Inflammatory macrophage treated with lipopolysaccharide for 4 hours (primary cell): ENCODE measurements at places on chromosomes 7 and 10.

DNA sequence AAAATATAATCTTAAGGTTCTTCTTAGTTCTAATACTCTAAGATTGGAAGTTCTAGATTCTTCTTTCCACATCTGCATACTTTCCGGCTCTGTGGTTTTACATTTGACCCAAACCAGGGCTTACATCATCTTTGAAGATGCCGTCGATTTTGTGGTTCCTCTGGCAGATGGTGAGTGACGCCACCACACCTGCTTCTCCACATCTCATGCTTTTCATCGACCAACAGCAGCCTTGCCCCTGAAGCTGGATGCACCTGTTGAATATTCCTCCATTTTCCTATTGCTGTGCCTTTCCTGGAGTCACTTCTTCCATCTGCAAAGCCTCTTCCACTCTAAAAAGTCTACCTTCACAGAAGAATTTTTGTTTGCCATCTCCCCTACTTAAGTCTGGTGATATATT, 121.3 kb downstream of the PRKCQ start:
- no peak for DNase-seq

DNA sequence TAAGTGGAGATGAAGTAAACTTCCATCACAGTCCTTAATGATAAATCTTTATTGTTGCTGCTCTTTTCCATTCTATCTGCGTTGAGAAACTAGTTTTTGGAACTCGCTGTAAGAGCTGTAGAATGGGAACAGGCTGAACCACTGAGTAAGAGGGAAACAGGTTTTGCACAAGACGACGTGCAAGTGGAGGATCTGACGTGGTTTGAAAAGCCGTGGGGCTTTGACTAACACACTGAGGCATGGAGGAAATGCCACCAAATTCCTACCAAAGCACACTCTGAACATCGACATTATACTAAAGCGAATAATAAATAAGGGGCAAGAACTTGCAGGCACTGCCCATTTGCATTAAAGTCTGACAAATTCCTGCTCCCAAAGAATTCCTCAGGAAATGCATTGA, 160.6 kb downstream of the KLF6 start:
- no peak for DNase-seq

DNA sequence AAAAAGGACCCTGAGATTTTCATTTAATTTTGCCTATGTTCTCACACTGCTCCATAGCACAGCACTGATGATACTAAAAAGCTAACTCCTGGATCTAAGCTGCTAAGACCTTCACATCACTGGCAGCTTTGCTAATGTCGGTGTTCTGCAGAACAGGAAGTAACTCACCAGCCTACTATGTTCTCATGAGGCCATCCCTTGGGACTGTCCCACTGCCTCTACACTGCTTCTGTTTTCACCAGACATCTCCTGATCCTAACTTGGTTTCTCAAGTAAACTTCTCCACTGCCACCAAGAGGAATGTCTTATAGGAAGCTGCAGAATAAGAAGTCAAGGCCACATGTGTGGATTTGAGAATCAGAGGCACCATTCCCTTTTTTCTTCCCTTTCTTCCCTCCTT, 15.1 kb downstream of the HTR7 start:
- DNase-seq = peak; percentile 46

DNA sequence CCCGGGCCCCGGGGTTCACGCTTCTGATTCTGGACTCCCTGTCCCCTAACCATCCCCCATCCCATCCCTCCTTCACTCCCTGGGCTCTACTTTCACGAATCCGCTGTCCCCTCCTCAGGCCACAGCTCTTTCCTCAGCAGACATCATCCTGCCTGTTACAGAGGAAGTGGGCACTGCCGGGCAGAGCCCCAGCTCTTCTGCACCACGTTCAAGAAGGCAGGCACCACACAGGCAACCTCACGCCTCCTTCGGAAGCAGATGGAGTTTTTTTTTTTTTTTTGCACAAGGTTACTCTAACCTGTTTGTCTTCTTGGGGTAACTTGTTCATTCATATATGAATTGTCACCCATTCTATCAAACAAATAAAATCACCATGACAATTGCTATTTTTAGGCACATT, 17.9 kb upstream of the ZNF32 start:
- DNase-seq = no peak

DNA sequence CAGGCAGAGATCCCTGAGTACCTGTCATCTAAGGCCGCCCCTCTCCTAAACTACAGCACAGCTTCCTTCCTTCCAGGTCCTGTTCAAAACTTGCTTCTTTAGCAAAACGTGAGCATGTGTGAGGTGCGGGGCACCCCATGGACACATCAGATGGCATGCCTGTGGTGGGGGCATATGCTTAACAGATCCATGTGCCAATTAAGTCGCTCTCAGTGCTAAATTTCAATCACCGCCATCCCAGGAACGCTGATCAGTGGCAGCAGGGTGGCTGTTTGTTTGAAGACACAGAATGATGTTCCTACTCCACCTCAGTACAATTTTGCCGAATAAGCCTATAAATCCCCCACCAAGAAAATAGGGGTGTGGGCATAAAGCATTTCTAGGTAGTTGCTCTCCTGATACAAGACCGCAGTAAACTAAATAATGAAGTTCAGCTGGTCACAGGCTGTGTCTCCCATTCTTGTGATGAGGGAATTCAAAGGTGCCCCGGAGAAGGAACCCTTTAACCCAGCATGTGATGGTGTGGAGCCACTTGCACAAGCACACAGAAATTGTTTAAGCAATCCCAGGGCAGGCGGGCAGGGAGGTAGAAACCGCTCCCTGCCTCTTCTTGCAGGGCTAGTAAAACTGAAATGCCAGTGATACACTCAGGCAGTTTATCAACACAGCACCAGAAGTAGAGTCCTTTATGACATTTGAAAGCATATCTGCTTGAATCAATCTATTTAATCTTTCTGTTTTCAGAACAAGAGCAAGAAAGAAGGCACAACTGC, 205.7 kb downstream of the SORCS1 start:
- DNase-seq = peak; percentile 83

DNA sequence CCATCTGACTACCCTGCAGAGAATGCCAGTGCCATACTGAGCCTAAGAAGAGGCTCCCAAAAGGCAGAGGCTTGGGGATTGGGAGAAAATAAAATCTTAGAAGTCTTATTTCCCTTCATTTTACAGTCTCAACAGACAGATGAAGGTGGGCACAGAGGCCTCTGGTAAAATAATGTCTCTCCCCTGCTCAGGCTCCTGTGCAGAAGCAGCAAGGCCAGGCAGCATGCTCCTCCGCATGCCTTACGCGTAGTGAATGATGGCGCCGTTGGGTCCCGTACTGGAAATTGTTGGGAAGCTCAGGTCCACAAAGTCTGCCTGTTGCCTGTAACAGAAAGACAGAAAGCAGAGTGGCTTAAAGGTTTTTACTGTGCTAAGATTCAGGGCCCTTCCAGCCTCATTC, 45.8 kb downstream of the XPNPEP1 start:
- no peak for DNase-seq

- no peak for DNase-seq
These were observed 18.4 kb downstream of the GFRA1 start for GRCh38 chr10:116254422-116255155.

GRCh38 chr10:111923032-111923431, 260.5 kb downstream of the GPAM start:
- DNase-seq = no peak

- DNase-seq = no peak
These were observed 4.4 kb upstream of the MYL7 start for GRCh38 chr7:44145479-44145968.

DNA sequence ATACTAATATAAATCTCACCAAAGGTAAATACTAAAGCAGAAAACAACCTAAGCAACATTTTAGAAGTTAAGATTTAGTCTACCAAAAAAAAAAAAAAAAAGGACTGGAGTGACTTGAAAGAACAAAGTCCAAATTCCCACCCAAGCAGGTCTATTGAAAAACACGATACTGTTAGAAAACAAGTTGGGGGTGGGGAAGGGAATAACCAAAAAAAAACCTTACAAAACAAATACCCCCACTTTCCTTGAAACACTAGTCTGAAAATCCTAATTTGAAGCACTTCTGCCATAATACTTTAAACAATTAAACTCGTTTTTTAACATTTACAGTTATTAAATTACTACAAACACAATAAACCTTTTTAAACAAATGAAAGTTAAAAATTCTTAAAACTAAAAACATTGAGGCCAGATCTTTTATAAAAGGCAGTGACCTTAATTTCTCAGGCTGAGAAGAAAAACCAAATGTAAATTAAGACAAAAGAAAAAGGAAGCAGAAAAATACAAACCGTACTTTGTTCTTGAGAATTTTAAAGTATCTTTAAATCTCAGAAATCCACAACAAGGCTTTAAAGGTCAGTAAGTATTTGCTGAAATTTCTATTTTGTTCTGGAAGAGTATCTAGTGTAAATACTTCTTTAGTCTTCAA, 135.1 kb downstream of the NRBF2 start:
- no peak for DNase-seq

GRCh38 chr10:126099366-126099765, 203.0 kb downstream of the FANK1 start:
- DNase-seq = no peak

- no peak for DNase-seq
These were observed 74.2 kb downstream of the FAM107B start for GRCh38 chr10:14700546-14700945.

DNA sequence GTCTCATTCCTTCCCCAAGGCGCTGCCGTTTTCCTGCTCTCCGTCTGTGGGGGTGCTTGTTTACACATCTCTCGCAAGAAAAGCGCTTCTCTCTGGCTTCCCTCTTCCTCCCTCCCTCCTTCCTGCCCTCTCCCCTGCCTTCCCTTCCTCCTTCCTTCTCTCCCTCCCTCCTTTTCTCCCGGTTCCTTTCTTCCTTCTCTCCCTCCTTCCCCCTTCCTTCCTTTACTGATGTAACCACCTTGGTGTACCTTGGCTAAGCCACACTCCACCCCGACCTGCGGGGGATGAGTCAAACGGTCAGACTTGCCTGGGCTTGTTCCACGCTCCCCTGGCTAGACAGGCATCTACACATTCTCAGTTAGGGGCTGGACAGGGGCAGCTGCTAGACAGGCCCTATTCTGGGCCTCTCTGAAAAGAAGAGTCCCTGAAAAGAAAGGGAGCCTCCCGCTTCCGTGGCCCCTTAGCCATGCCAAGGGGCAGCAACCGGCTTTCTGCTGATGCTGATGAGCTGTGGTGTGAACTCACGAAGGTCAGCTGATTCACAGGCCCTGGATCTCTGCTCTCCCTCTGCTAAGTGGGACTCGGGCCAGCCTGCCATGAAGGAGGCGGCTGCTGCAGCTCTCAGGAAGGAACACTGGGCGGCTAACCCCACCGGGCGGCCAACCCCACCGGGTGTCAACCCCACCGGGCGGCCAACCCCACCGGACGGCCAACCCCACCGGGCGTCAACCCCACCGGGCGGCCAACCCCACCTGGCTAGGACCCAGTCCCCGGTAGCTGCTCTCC, 216.8 kb downstream of the TCERG1L start:
- no peak for DNase-seq

- no peak for DNase-seq
These were observed 6.4 kb upstream of the FIGNL1 start for GRCh38 chr7:50456371-50457123.

DNA sequence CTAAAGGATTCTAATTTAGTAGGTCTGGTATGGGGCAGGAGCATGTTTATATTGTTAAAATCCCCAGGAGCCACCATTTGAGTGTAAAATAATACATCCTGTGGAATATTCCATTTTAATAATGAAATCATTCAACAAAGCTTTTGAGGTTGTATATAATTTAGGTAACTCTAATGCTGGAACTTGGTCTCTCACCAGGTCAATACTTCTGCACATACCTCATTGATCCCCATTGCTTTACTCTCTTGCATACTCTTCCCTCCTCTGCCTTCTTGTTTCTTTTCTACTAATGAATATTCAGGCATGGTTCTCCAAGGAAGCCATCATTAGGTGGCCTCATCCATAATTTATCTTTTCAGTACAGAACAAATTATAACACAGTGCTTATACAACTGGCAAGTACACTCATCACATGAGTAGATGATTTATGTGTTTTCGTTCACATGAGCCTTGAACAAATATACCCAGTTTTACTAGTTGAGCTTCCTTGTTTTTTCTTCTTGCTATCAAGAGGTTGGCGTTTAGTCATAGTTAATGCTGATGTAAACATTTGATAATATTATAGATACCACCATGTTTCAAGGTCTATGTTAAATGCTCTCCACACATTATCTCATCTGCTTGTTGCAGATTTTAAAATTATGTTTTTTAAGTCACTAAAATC, 7.2 kb downstream of the PALS2 start:
- DNase-seq = no peak

- DNase-seq = no peak
These were observed 81.8 kb downstream of the TNS3 start for GRCh38 chr7:47500103-47500563.

DNA sequence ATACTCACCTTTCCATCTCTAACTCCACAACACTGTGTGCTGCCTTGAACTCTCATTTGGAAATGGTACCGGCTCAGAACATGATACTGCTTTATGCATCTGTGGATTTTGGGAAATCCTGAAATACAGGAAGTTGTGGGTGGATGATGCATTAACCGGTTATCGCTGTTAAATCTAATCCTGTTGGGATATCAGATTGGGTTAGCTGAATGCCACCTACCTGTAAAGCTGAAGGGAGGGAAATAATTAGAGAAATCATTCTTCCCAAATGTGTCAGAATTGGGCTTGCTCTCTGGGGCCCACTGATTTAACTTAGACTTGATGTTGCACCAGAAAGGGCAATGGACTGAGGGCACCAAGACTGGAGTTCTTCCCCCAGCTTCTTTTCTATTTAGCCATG, 54.0 kb downstream of the CH25H start:
- DNase-seq = peak; percentile 44

- DNase-seq = no peak
These were observed 110.9 kb upstream of the LSM8 start for GRCh38 chr7:118072893-118073674.

- DNase-seq = no peak
These were observed 10.6 kb downstream of the AP5Z1 start for GRCh38 chr7:4786015-4786414.

DNA sequence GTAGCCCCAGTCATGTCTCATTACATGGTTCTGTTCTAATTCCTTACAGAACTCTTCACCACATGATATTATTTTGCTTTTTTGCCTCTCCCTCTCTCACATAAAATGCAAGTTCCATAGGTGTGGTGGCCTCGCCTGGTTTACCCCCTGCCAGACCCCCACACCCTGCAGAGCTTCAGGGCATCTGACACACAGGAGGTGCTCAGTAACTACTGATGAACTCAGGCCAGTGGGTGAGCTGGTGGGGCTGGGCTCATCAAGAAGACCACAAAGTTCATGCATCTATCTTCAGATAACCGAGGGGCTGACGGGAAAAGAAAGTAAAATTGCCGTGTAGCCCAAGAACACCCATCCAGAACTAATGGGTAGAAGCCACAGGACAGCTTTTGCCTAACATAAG, 253.1 kb downstream of the GRID1 start:
- no peak for DNase-seq

- no peak for DNase-seq
These were observed 9.4 kb upstream of the NRG3 start for GRCh38 chr10:81865581-81865980.

DNA sequence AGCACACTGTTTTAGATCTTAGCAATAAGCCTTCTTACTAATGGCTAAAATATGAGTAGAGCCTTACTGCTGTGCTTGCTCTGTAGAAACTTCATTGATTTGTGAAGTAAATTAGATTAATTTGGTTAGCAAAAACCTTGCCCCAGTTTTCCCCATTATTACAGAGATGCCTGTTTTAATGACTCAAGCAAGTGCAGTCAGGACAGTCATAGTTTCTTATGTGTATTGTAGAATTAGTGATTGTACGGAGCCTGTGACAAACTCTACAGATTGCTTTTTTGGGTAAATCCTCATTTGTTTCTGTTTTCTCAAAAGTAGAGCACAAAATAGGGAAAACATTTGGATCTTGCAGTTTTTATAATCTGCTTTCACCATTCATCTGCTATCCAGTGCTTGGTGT, 7.0 kb downstream of the TAX1BP1 start:
- peak; percentile 11 for DNase-seq
